T follicular helper cell (primary cell): ENCODE measurements at places on chromosomes 11 and 22.
A peak's percentile ranks its signal among the peaks of the same experiment; 100 is the strongest.

DNA sequence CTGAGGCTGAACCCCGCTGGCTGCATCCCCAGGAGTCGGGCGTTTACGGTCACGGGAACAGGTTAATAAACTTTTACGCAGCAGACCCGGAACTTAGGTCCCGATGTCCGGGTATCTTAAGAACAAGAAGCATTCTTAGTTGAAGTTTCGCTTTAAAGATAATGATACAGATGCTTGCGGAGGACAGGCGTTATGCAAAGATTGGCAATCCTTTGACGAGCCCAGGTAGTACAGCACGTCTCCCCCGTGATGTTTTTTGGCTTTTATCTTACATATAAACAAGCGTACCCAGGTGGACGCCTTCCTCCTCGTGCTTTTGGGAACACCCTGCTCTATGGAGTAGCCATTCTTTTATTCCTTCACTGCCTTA lies 871 bp upstream of the TOLLIP start:
- DNase-seq: no peak

- DNase-seq: no peak
Measured at GRCh38 chr11:118170882-118171268, 5.6 kb downstream of the SCN2B start.

DNA sequence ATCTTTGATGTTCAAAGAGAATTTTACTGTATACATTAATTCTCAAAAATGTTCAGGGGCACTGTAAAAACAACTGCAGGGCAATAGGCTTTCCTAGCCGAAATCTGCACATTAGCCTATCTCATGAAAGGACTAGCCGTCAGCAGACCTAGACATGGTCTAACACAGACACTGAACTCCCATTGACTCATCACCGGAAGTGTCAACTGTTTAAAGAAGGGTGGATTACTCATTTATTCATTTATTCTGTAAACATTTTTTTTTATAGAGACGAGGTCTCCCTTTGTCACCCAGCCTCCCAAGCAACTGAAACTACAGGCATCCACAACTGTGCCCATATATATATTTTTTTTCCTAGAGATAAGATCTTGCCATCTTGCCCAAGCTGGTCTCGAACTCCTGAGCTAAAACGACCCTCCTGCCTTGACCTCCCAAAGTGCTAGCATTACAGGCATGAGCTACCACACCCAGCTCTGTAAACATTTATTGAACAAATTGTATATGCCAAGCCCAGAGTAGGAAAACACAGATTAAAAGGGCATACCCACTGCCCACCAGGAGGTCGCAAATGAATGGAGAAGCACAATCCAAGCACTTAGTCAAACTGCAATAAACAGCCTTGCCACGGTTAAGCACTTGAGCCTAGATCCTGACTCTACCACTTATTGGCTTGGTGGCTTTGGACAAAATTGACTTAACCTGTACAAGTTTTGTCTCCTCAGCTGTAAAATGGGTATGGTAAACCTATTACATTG lies 26.6 kb downstream of the RAB30 start:
- DNase-seq: no peak

- DNase-seq: no peak
Measured at GRCh38 chr11:46234311-46234710, 43.2 kb upstream of the CREB3L1 start.

DNA sequence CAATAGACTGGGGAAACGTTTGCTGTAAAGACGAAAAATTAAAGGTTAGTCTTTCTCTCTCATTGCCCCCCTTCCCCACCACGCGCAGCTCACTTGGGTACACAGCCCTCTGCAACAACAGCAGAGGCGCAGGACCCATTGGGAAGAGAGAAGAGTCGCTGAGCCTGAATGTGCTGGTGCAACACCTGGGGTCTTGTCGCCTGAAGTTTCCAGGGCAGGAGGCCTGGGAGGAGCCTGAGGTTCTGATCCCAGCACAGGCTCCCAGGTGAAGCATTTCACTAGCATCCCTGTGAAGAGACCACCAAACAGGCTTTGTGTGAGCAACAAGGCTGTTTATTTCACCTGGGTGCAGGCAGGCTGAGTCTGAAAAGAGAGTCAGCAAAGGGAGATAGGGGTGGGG lies 116.2 kb upstream of the NTM start:
- no peak for DNase-seq

GRCh38 chr11:118304568-118305248 lies at the start of gene CD3E:
Gene CD3E, plus strand, starts transcription at chr11:118304730. Its CDS starts 223 bp downstream, at chr11:118304953.
- peak; percentile 46 for DNase-seq
